ENCODE measurements at places on chromosomes 3 and 15.

- DNase-seq, result no peak
Observed at GRCh38 chr3:19439944-19440343, 291.6 kb downstream of the KCNH8 start.

DNA sequence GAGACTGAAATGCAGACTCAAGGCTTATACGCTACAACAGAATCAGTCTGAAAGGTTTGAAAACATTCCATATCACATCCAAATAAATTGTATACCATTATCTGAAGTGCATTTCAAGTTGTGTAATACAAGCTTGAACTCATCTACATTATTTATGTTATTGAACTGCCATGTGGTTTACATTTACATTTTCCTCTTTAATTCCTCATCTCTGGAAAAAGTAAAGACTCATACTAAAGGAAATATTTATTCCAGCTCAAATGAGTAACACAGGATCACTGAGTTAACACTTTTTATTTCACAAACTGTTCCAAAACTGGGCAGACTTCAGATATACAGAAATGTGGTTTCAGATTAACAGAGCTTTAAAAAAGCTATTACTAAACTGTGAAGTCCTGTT is 282.5 kb downstream of the ULK4 start:
- no peak for DNase-seq

DNA sequence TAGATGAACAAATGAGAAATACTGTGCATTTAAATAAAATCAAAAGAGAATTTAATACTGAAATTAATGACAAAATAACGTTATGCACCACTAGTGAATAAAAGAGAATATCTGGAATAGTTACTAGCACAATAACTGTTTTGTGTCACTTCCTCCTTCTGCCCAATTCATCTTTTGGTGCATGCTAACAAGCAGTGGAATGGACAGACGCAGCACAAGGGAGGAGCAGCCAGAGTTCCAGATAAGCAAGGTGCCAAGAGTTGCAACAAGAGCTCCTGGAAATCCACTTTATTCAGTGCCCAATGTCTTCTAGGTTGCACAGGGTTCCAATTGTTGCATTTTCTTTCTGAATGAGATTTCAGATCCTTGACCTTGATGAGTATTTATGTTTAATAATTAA is 66.5 kb upstream of the PLXND1 start:
- DNase-seq, result no peak

GRCh38 chr3:181637056-181637455 is 74.7 kb upstream of the SOX2 start:
- no peak for DNase-seq
